NCI-H2081 treated with DMSO at 0.1 percent for 48 hours (cell line): ENCODE measurements at places on chromosomes 7 and 10.

GRCh38 chr7:158077934-158078910 is 509.4 kb downstream of the PTPRN2 start:
- peak; percentile 36 for DNase-seq

DNA sequence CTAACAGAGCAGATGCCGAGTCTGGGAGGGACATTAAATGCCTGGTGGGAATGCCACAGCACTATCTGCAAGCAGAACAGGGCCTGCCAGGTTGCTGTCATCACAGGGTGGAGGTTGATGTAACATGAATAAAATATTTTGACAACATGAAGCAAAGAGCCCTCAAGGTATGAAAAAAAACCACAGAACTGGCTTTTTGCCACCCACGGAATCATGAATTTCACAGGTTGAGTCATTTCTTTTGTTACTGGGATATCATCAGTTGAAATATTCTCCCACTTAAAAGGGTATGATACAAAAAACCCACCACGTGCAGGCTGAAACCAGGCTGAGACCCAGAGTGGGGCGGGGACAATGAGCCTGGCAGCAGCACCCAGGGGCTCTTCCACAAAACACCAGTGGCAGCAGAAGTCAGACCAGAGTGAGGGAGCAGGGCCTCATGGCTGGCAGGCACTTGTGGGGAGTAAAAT is 220.1 kb downstream of the TNS3 start:
- DNase-seq: no peak

- no peak for DNase-seq
These were observed 17.3 kb downstream of the ANTXRL start for GRCh38 chr10:46304062-46304461.

- peak; percentile 54 for DNase-seq
These were observed 10.1 kb upstream of the BMPER start for GRCh38 chr7:33895025-33895804.

- DNase-seq: no peak
These were observed 47.6 kb upstream of the MGMT start for GRCh38 chr10:129419397-129419796.

DNA sequence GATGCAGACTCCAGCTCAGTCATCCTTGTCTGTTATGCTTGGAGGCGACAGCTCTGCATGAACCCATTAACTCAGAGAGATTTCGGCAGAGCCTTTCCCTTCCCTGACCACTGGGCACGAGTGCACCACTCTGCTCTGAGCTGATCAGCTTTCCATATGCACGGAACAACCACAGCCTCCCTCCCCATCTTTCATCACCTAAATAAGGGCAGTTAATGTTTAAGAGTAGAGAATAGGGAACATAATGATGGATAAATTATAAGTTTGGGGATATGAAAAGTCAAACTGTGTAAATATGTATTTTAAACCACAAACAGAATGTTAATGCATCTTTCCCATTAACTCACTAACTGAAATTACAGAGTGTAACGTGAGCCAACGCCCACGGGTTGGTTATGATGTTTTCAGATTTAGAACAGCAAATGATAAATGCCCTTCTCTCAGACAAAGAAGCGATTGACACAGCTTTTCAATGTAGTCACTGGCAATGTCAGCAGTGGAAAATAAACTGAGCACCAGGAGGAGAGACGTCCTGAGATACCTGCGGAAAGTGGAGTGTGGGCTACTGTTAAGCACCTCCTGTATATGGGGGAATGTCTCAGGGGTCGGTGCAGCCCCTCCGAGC is 658.2 kb downstream of the LRMDA start:
- DNase-seq: peak; percentile 76

- DNase-seq: no peak
These were observed 64.9 kb downstream of the IKZF1 start for GRCh38 chr7:50369143-50370026.

DNA sequence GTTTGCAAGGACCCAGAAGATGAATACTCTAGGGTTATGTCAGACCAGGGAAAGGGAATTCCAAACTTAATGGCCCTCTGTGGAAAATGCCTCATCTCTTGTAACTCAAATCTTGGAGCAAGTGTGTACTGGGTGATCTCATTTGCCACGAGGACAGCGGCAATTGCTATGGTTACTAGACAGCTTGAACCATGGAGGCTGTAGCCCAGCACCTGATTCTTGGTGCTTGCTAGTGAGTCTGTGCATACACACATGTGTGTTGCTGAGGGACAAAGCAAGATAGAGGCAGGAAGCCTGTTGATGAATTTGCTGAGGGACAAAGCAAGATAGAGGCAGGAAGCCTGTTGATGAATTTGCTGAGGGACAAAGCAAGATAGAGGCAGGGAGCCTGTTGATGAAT is 58.6 kb upstream of the FEZF1 start:
- DNase-seq: no peak

GRCh38 chr10:10676972-10677371 is 340.7 kb upstream of the CELF2 start:
- no peak for DNase-seq

GRCh38 chr10:76071653-76072365 is 640.4 kb downstream of the LRMDA start:
- DNase-seq: no peak

DNA sequence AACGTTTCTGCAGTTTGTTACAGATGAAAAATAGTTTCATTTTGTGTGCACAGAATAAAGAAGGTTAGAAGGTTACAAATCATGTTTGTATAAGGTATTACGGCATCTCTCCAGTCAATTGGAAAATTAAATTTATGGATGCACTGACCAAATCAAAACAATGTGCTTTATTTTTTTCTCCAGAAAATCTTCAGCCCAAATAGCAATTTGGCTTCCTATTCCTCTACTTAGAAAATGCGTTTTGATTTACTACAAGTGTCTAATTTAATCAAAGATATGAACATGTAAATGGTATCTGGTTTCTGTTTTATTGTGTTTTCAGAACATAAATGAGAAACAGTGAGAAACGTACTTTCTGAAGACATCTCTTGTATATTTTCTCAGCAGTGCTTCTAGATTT is 63.4 kb downstream of the AGMO start:
- no peak for DNase-seq

DNA sequence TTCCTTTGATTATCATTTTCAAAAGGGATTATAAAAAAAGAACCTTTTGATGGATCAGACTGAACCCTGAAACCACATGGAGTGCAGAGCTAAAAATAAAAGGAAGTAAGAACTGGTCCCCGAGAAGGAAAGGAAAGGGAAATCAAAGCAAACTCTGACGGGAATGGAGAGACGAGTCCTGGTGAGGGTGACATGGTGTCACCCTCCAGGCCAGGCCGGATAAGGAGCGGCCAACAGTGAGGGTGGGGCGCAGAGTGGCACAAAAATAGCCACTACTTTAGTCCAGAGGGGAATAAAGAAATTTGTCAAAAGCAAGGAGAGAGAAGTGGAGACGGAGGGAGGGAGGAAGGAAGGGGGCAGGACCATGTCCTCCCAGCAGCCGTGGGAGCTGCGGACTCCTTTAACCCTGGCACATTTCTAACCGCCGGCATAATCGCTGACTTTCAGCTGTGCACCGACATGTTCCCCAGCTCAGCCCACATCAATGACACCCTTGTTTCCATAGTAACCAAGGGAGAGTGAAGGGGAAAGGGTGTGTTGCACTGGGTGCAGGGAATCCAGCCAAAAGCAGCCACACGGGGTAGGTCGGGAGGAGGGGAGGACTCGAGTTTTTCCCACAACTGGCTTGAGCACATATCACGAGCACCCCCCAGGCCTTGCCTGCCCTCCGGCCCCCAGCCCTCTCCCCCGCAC is 29.7 kb downstream of the TRIM8 start:
- no peak for DNase-seq

DNA sequence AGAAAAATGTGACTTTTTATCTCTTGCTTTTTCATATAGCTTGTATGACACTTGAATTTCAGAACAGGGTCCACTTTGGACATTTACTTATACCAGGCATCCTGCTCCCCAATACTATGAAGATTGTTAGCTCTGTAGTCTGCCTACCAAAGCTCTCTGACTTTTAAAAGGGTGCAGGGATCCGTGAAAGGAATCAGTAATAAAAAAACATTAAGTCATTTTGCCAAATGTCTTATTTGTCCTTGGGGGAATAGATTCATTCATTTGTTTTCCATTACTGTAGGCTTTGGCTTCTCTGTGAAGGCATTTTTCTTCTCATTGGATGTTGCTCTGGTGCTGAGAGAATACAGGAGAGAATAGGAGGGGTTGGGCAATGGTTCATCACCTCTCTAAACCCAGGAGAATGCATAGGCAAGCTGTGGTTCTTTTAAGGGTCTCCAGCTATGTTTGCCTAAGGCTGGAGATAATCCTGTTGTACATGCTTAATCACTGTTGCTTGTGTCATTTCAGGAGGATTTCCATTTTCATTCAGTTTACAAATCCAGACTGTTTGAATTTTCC is 103.5 kb downstream of the SRI start:
- DNase-seq: no peak

DNA sequence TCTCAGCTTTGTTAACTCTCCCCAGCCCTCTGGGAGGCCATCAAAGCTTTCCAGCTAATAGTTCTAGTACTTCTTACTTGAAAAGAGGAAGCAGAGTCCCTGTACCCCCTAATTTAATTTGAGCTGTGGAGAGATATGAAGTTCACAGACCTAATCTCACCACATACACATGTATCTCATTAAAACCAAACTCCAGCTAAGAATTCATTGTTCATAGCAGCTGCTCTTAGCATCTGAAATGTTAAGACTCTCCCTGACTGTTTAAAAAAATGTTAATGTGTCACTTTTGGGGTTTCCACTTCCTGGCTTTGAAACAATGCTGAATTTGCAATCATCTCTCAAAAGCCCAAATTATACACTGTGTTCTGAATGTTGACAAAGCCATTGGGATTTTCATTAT is 16.2 kb upstream of the MRC1 start:
- DNase-seq: no peak

GRCh38 chr7:157139111-157139809 is 534 bp downstream of the UBE3C start:
- no peak for DNase-seq

- DNase-seq: no peak
These were observed 103.8 kb downstream of the OR13A1 start for GRCh38 chr10:45211576-45211975.

- DNase-seq: no peak
These were observed 417.7 kb upstream of the CELF2 start for GRCh38 chr10:10600004-10600403.

- DNase-seq: no peak
These were observed 70.9 kb downstream of the SYPL1 start for GRCh38 chr7:106041140-106041717.

DNA sequence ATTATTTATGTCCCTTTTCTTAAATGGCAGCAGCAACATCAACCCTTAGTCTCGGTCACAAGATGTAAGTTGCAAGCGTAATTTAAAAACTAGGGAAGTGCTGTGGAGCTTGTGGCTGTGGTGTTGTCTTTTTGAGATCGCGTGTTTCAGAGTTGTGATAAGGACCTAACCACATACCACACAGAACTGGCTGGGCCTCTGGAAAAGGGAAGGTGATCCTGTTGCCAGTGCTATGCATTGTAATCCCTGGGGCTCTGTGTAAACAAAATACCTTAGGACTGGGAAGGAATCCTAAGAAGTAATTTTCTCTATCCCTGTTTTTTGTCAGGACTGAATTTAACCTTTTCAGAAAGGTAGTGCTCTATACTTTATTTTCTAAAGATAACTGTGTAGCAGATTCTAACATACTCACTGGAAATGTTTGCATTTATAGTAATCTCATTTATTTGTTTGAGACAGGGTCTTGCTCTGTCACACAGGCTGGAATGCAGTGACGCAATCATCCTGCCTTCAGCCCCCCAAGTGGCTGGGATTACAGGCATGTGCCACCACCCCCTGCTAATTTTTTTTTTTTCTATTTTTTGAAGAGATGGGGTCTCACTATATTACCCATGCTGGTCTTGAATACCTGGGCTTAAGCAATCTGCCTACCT is 60.4 kb downstream of the INPP5F start:
- DNase-seq: no peak

DNA sequence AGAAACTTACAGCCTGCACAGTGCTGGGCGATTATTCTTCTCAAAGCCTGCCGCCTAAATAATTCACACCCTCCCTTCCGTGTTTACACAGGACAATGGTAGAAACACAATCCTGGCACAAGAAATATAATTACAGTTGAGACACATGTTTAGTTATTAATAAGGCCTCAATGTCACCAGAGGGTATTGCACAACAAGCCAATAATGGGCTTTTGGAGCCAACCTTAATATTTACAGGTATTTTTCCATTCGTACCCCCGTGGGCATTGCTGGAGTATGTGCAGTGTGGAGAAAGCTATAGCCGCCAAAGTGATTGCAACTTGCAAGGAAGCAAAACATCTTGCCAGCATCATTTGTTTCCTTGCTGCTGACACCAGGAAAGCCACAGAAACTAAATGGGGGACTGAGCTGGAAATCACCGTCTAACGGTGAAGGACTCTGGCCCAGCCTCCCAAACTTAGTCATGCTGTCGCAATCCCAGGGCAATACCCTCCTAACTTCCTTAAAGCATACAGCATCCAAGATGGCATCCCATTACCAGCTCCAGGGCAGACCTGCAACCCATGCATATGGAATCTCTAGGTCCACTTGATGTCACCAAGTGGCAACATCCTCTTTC is 8.6 kb downstream of the CALN1 start:
- DNase-seq: no peak

- no peak for DNase-seq
These were observed 46.5 kb upstream of the MSMB start for GRCh38 chr10:46092524-46093081.

DNA sequence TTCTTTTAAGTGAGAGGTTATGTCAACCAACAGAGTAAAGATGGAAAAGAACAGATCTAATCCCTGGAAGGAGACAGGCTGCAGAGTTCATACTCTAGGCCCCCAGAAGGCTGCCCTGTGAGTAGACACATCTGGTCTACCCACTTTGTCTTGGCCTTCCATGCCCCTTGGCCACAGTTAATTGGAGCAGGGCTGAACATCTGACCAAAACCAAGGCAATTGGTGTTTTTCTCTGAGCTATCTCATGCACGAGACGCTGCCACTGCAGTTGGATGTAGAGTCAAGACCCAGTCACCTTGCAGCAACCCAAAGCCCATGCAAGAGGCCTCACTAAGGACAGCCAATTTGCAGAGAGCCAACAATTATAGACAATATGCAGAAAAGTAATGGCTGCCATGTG is 9.0 kb downstream of the MYOF start:
- no peak for DNase-seq

GRCh38 chr10:4170633-4171314 is 385.8 kb upstream of the KLF6 start:
- no peak for DNase-seq

DNA sequence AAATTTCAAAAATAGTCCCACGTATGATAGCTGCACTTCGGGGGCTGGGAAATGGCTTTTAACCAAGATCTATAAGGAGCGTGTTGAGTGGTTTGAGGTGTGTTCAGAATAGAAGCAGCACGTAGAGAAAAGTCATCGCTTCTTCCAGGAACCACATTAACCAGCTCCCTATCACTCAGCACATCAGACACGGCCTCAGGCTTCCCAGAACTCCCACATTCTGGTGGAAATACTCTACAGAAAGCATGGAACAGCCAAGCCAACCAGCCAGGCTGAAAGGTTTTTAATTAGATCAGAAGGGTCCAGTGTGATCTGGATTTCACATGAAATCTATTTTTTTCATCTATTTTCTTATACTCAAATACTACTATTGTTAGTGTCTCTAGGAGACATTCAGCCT is 231.5 kb upstream of the NRP1 start:
- no peak for DNase-seq
